CD4-positive, alpha-beta T cell treated with Interferon gamma for 1 hour (primary cell): ENCODE measurements at places on chromosomes 12 and 14.

- no peak for DNase-seq
These were observed 64.4 kb downstream of the FOS start for GRCh38 chr14:75342762-75343599.

DNA sequence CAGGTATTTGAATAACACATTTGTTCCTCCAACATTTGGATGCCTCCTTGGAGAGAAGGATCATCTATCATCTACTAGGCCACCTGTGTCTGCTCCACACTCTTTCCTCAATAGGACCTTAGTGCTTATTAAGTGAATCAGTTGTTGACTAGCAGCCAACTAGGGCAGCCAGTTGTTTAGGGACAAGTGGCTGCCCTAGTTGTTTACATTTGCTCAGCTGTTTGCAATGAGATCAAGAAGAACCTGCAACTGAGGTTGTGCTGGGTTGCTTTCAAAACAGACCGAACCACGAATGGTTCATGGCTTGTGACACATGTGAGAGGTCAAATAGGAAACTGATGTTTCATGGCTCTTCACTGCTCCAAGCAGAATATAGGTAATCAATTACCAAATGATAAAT, 53.8 kb downstream of the TMCC3 start:
- no peak for DNase-seq

DNA sequence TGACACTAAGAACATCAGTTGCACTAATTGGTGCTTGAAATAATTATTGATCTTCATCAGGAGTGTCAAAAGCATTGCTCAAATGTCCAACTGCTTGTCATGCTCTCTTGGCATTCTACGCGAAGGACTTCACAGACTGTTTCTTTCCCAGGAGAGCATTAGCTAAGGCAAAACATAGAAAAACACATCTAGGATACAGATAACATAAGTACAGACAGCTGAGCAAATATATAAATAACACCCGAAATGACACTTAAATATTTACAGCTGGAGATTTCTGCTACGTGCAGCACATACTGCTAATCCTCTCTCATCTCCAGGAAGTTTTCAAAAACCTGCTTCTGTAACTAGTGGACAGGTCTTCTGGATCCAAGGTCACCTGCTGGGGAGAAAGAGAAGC, 120.0 kb upstream of the PRMT8 start:
- DNase-seq = no peak

DNA sequence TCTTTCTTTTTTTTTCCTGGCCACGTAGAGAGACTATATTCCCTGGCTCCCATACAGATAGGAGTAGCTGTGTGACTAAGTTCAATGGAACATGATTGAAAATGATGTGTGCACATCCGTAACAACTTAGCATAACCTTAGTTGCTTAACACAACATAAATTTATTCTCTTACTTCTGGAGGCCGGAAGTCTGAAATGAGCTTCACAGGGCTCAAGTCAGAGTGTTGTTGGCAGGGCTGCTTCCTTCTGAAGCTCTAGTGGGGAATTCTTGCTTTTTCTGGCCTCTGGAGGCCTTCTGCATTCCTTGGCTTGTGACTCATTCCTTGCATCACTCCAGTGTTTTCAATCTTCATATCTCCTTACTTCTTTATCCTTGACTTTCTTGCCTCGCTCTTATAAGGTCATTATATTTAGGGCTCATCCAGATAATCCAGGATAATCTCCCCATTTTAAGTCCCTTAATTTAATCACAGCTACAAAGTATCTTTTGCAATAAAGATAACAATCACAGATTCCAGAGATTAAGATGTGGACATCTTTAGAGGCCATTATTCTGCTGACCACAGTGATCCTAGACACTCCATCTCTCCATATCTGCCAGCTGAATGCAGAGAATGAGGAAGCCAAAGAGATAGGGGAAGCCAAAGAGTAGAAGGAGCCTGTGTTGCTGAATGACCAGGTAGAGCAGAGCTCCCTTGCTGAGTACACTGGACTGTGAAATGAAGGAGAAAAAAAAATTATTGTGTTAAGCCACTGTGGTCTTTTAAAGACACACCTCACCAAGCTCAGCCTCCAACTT, 21.0 kb upstream of the SNX6 start:
- no peak for DNase-seq

DNA sequence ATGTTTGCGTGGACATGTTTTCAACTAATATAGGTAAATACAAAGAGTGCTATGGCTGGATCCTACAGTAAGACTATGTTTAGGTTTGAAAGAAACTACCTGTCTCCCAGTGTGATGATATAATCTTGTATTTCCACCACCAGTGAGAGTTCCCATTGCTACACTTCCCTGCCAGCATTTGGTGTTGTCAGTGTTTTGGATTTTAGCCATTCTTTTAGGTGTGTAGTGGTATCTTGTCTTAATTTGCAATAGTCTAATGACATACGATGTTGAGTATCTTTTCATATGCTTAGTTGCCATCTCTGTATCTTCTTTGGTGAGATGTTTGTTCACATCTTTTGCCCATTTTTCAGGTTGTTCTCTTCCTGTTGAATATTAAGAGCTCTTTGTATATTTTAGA, 103.5 kb downstream of the RALGAPA1 start:
- DNase-seq = no peak

DNA sequence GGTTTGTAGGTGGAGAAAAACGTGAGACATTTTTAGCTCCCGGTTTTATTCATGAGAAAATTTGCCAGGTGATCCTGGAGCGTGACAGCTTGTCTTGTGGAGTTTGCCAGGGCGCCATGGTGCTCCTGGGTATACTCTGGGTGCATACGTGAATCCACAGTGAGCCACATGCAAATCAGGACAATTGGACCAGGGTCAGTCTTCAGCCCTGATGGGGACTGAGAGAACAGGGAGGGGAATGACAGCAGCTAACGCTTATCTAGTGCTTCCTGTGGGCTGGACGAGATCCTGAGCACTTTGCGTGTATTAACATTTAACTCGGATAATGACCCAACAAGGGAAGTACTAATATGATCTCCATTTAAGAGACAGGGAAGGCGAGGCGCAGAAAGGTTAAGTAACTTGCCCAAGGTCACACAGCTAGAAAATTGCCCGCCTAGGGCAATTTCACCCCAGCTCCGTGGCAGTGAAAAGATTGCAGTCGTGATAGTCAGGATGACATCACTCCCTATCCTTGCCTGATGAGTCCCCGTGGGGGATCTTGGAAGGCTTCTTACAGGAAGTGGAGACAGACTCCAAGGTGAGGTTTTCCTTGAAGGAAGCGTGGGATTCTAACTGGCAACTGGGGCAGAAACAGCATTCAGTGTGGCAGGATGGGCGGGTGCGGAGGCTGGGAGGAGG, 118.4 kb upstream of the NCOR2 start:
- no peak for DNase-seq

- DNase-seq = no peak
These were observed 49.2 kb downstream of the BRMS1L start for GRCh38 chr14:35875296-35875695.

DNA sequence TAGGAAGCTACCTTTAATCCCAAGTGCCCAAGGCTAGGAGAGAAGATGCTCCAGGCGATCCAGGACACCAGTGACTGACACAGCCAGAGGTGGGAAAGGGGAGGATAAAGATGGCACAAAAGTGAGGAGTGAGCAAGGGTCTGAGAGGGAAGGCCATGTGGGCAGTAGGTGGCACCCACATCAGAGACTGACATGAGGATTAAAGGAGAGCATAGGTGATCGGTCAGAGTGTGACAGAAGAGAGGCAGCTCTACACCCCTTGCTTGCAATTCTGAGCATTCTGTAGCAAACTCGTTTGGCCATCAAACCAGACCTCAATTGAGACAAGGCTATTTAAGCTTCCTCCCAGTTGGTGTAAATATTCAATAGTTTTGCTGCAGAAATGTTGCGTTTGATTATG, 724 bp upstream of the CD27 start:
- no peak for DNase-seq
